Heart left ventricle (tissue), 16 donors: ENCODE measurements at places on chromosomes 12 and 14. TPM values are rescaled to one million over a fixed set of nuclear protein-coding genes. Genes with fewer than 3 reads are reported as not detected.

GUCY2C gene
- polyA plus RNA-seq, result not detected

MSI1 gene
- polyA plus RNA-seq, result 2.1 TPM

P2RX7 gene
- polyA plus RNA-seq, result 0.39 TPM

AHNAK2 gene
- polyA plus RNA-seq, result 2.2 TPM

VRTN gene
- polyA plus RNA-seq, result not detected

LBHD2 gene
- polyA plus RNA-seq, result 0.19 TPM

POTEG gene
- not detected for polyA plus RNA-seq

GZMB gene
- 1.4 TPM for polyA plus RNA-seq

CMTM5 gene
- 1.6 TPM for polyA plus RNA-seq

TTLL5 gene
- 12.7 TPM for polyA plus RNA-seq

MYF5 gene
- polyA plus RNA-seq, result not detected

FAM181A gene
- polyA plus RNA-seq, result not detected

EXOC3L4 gene
- 0.53 TPM for polyA plus RNA-seq

SRRM4 gene
- 0.42 TPM for polyA plus RNA-seq
